ENCODE measurements at places on chromosomes 12 and 14.

GRCh38 chr12:89366676-89367364 is 14.5 kb upstream of the DUSP6 start:
- no peak for DNase-seq

- peak; percentile 81 for DNase-seq
These were observed 8.8 kb upstream of the SH2B3 start for GRCh38 chr12:111396726-111397445.

GRCh38 chr12:89351489-89352241 is 636 bp downstream of the DUSP6 start:
- peak; percentile 45 for DNase-seq

GRCh38 chr14:23335623-23336022 is 14.4 kb downstream of the PABPN1 start:
- no peak for DNase-seq

DNA sequence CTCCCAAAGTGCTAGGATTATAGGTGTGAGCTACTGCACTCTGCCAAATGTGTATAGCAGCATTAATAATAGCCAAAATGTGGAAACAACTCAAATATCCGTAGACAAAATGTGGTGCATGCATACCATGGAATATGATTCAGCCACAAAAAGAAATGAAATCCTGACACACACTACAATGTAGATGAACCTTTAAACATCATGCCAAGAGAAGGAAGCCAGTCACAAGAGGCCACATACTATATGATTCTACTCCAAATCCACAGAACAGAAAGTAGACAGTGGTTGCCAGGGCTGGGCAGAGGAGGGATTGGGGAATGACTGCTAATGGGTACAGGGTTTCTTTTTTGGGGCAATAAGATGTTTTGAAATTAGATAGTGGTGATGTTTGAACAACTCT is 7.7 kb upstream of the TMED2 start:
- DNase-seq, result no peak

DNA sequence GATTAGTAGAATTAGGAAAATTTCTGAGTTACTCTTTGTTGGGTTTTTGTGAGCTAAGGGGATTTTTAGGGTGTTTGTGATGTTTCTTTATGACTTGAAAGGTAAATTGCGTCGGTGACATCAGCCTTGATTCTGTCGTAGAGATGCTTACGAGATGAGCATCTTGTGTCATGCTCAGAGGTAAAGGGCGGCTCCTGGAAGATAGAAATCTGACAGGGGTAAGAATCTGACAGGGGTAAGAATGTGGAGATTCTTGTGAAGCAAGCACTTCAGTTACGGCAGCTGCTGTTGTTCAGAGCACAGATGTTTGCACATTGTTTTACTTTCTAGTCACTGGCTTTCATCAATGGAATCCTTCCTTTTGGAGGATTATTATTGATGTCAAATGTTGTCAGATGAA is 22.5 kb downstream of the EML1 start:
- no peak for DNase-seq

- DNase-seq, result no peak
These were observed 135.1 kb downstream of the RBM19 start for GRCh38 chr12:113831016-113831415.

- no peak for DNase-seq
These were observed 385.9 kb downstream of the EGLN3 start for GRCh38 chr14:33564774-33565630.

GRCh38 chr14:53842938-53843337 is 113.7 kb downstream of the BMP4 start:
- DNase-seq, result no peak

GRCh38 chr12:53174881-53175491 is 5.5 kb upstream of the ZNF740 start:
- no peak for DNase-seq

DNA sequence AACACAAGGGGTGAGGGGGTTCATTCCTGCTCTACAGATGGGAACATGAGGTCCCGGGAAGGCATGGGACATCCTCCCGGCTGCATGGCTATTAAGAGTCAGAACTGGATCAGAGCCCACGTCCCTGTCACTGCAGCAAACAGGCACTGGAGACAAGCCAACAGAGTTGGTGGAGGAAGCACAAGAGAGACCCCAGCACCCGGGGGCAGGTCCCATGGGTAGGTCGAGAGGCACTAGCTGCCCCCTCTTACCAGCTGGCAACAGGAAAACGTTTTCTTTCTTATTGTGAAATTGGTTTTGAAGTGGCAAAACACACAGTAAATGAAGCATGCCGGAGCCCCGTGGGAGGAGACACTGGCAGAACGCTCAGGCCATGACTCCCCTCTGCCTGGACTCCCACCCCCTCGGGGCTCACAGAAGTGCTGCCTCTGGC is 43.6 kb downstream of the SYNE3 start:
- no peak for DNase-seq

- DNase-seq, result no peak
These were observed 30.3 kb downstream of the DMAC2L start for GRCh38 chr14:50342221-50343078.

DNA sequence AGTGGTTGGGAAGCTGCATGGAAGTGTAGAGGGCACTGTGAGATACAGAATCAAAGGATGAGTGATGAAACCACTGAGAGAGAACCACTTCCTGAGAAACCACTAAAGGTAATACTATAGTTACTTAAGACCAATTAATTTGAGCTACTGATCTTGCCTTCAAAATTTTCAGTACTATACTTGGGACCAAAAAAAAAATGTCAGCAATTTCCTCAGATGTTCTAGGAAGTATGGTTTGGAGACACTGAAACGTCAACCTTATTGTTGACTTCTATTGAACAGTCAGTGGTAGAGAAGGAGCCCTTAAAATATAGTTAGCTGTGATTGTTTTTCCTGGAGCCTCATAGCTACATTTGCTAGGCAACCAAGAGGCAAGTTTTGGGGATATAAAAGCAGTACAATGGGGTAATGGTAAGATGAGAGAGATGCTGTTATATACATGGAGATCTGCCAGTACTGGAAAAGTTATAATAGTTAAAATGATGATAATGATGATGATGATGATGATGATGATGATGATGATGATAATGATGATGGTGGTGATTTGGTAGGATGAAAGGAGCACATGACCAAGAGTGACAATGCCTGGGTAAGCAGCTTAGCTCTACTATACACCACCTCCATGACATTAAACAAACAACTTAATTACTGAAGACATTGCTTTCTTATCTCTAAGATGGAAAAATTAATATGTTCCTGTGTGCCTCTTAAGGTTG is 300.9 kb upstream of the G2E3 start:
- DNase-seq, result no peak

DNA sequence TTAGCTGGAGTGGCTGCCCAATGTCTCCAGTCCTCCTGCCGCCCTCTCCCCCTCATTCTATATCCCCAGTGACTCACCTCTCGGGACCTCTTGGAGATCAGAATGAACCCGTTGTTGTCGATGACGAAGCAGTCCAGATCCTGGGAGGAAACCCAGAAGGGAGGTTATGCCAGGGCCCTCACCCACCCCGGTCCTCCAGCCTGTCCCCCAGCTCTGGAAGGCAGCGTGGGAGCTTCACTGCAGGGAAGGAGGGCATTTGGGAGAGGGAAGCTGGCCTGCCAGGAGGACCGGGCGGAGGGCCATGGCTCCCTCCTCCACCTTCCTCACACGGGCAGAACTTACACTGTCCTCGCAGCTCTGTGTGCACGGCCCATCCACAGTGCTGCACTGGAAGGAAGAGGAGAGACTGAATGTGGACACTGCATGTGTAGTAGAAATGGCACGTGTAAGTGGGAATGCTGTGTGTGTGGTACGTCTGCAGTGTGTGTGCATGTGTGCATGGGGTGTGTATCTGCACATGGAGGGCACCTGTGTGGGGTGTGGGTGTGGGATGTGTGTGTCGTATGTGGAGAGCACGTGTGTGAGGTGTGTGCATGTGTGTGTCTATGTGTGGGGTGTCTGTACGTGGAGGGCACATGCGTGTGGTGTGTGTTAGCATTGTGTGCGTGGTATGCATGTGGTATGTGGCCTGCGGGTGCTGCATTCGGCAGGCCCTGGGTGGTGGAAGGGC is 10.0 kb upstream of the LRTM2 start:
- no peak for DNase-seq

DNA sequence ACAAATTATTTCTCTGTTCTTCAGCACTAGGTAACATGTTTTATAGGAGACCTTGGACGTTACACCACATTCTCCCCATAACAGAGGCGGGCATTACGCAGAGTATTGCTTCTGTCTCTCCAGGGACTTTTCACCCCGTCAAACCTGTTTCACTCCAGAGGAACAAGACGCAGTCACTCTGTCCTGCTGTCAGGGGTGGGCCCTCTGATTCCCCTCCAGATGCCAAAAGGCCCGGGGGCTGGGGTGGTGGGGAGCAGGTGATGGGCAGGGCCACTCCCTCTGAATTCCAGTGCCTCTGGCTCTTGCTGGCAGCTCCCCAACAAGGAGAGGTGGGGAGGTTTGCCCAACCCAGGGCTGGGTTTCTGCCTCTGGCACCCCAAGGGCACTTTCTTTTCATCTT is 71.9 kb downstream of the NTF3 start:
- no peak for DNase-seq

Measured in central memory CD4-positive, alpha-beta T cell (primary cell).